Kidney (tissue), 22 donors: ENCODE measurements at places on chromosomes 5 and 9. TPM values are rescaled to one million over a fixed set of nuclear protein-coding genes. Genes with fewer than 3 reads are reported as not detected.

GRCh38 chr5:135157421-135158313 is 123.6 kb upstream of the PITX1 start:
- no peaks in the 10 kb centered on the region for H3K36me3 ChIP-seq
- no peaks in the 10 kb centered on the region for H3K27me3 ChIP-seq
- no peaks in the 10 kb centered on the region for H3K4me1 ChIP-seq
- no peak overlapping the region for H3K27ac ChIP-seq

DNA sequence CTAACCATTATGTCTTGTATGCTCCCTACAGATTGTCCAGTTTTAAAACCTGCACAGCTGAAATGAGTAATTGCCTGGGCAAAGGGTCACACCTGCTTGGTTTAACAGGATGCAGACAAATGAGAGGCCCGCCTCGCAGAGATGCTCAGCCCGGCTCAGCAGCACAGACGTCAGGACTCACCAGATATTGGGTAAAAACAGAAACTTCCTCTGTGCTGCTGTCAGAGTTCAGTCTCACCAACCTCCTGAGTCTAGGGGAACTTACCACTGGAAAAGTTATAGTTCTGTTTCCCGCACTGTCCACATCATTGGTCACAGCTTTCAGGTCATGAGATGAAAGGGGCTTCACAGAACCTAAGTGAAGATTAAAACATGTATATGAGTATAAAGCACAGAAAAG is 152.5 kb downstream of the ESM1 start:
- no peak overlapping the region for H3K27ac ChIP-seq
- H3K27me3 ChIP-seq = no peaks in the 10 kb centered on the region
- H3K36me3 ChIP-seq = no peaks in the 10 kb centered on the region
- no peak overlapping the region for H3K4me3 ChIP-seq
- no peak for DNase-seq
- no peaks in the 10 kb centered on the region for H3K4me1 ChIP-seq

DNA sequence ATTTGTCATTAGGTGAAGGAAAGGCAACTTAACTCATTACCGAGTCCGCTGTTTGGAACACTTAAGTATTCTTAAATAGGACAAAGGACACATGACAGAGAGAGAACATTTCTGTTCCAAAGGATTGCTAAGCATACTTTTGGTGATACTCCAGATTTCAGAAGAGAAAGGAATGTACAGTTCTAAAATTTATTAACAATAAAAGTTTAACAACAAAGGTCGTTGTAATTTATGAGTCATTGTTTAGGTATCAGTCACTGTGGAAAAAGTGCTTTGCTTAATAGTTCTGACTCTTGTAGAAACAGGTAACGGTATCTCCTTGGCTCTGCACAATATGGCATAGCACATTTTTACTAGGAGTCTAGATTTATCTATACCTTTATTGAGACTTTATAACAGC is 36.3 kb upstream of the PAM start:
- peak; percentile 1 for DNase-seq
- no peak overlapping the region for H3K27ac ChIP-seq
- H3K27me3 ChIP-seq = no peaks in the 10 kb centered on the region
- no peak overlapping the region for H3K4me3 ChIP-seq
- peaks cover 5% of the 10 kb centered on the region for H3K4me1 ChIP-seq

GRCh38 chr9:133332381-133332730 is 3.6 kb downstream of the SURF6 start:
- peak; percentile 76 for DNase-seq
- H3K27ac ChIP-seq = no peak overlapping the region
- H3K27me3 ChIP-seq = no peaks in the 10 kb centered on the region

DNA sequence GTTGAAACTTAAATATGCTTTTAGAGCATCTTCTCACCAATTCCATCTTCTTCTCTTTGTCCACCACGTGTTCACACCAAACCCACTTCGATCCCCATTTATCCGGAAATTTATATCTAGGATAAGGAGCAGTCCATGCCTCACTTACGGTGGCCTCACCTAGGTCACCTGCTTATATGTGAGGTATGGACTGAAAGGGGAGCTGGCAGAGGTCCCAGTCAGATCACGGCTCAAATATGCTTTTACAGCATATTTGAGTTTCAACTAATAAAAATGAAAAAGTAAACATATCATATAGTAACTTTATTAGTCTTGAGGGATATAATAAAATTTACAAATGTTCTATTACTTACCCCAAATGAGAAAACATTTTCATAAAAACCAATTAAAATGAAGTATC is 508.4 kb downstream of the CDH18 start:
- no peak overlapping the region for H3K27ac ChIP-seq
- no peak for DNase-seq
- H3K4me3 ChIP-seq = no peak overlapping the region
- H3K27me3 ChIP-seq = no peaks in the 10 kb centered on the region
- H3K4me1 ChIP-seq = no peaks in the 10 kb centered on the region

DNA sequence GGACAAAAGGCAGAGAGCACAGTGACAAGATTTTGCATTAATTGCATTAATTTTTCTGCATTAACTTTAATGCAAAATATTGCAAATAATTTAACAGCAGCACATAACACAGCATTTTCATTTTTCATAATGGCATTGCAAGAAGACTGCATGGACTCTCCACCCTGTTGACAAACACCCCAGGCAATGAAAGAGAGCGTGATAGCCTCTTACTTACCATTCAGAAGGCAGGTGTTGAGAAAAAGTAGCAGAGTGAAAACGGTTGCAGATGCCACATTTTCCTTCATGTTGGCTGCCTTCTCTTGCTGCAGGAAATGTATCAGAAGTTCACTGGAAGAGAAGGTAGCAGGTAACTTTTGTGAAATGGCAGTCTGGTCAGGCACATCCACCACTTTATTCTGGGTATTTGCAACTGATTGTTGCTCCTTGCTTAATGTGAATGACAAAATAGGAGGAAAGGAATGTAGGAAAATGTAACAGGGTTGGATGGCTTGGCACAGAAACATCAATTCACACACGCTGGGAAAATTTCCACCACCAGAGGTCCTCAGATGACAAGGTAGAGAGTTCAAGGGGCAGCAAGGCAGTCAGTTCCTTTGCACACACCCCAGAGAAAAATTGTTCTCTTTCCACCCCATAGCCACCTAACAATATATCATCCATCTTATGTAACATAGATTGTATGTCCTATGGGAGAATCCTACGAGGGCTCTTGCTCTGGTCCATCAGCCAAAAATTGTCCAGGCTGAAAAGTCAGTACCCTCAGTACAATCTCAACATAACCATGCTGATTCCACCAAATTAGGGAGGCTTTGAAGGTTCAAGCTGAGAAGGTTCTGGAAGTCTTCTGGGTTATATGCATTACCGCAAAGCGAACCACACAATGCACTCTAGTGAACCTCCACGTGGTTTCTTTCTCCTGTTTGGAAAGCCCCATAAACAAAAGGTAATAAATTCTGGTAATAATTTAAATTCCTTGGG is 41.9 kb upstream of the AGXT2 start:
- H3K36me3 ChIP-seq = no peaks in the 10 kb centered on the region
- no peak overlapping the region for H3K27ac ChIP-seq
- H3K4me3 ChIP-seq = no peak overlapping the region
- peak; percentile 54 for DNase-seq

DNA sequence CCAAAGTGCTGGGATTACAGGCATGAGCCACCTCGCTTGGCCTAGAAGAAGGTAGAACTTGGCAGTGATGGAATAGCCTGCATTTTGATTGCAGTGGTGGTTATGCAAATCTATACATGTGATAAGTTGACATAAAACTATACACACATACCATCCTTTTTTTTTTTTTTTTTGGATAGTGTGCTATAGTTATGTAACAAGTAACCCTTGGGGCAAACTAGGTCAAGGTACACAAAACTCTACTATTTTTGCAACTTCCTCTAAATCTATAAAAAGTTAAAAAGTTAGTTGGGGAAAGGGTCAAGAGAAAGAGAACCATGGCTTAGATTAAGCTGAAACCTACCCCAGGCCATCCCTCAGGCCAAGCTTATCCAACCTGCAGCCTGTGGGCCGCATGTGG is 11.1 kb downstream of the TRIM14 start:
- H3K27me3 ChIP-seq = no peaks in the 10 kb centered on the region
- no peak overlapping the region for H3K27ac ChIP-seq
- H3K4me1 ChIP-seq = no peaks in the 10 kb centered on the region
- H3K4me3 ChIP-seq = no peak overlapping the region
- no peaks in the 10 kb centered on the region for H3K36me3 ChIP-seq

- H3K4me3 ChIP-seq = no peak overlapping the region
- no peaks in the 10 kb centered on the region for H3K36me3 ChIP-seq
- no peaks in the 10 kb centered on the region for H3K27me3 ChIP-seq
- no peak overlapping the region for H3K27ac ChIP-seq
- no peaks in the 10 kb centered on the region for H3K4me1 ChIP-seq
Measured at GRCh38 chr5:120678279-120678678, 214.2 kb downstream of the PRR16 start.

DNA sequence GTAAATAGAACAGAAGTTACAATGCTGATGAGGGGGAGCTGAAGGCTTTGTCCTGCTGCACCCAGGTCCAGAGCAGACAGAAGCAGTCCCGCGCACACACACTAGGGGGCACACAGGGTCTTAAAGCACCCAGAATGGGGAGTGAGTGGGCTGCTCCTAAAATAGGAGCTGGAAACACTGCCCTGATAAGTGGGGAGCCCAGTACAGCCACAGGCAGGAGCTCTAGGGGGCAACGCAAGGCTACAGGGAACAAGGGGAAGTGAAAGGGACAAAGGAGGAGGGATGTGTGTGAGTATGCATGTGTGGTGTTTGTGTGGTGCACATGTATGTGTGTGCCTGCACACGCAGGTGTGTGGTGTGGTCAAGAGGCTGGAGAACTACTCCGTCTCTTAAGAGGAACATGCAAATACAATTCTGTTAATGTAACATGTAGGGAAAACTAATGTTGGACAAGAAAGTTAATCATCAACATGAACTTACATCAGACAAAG is 191.5 kb downstream of the ROR2 start:
- H3K27me3 ChIP-seq = no peaks in the 10 kb centered on the region
- no peaks in the 10 kb centered on the region for H3K36me3 ChIP-seq

DNA sequence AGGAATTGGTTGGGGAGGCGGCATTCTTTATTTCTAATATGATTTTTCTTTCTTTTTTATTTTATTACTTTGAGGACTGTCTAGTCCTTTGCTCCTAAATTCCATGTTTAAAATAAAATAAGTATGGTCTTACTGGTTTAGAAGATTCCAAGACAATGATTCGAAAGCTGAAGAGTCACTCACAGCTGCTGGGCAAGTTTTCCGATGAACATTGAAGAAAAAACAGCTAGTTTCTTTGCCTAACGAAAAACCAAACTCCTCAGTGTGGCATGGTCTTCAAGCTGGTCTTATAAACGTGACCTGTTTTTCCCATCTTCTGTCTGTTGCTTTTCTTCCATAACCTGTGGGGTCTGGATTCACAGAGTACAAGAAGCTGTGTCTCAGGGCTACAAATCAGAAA is 25.1 kb downstream of the ZNF474 start:
- no peak overlapping the region for H3K4me3 ChIP-seq
- no peaks in the 10 kb centered on the region for H3K27me3 ChIP-seq
- H3K27ac ChIP-seq = no peak overlapping the region
- no peaks in the 10 kb centered on the region for H3K36me3 ChIP-seq
- DNase-seq = no peak

DNA sequence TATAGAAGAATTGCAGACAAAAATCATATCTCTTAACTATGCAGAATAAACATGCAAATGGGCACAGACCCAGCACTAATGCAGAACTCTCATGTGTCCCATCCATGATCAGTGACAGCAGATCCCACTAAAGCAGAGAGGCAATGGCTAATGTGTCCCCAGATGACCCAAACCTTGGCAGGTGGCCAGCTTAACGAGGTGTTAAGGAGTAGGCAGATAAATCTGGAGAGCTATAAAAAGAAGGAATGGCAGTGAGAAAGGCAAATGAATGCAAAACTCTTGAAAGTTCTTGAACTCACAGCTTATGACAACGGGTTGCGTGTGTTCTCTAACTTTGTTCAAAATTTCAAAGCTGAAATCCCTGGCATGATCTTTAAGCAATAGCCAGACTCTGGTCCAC is 265.4 kb downstream of the RASEF start:
- H3K4me1 ChIP-seq = no peaks in the 10 kb centered on the region
- H3K4me3 ChIP-seq = no peak overlapping the region
- H3K27me3 ChIP-seq = no peaks in the 10 kb centered on the region
- no peaks in the 10 kb centered on the region for H3K36me3 ChIP-seq
- no peak overlapping the region for H3K27ac ChIP-seq

- no peaks in the 10 kb centered on the region for H3K27me3 ChIP-seq
- H3K27ac ChIP-seq = no peak overlapping the region
- no peaks in the 10 kb centered on the region for H3K36me3 ChIP-seq
- H3K4me3 ChIP-seq = no peak overlapping the region
- H3K4me1 ChIP-seq = no peaks in the 10 kb centered on the region
- DNase-seq = no peak
Measured at GRCh38 chr5:175671013-175671412, 13.1 kb downstream of the HRH2 start.

DNA sequence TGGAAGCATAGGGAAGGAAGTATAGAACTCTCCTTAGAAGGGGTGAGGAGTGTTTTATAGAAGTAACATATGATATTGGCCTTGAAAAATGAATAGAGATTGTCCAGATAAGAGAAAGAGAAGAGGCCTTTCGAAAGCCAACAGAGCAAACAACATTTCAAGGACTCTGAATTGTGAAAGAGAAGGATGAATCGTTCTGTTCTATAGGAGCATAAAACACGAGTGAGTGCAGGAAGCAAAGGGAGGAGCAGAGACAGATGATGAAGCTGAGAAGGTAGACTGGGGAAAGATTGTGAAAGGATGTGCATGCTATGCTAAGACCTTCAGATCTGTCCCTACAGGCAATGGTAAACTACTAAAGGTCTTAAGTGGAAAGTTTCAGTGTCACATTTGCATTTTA is 271.0 kb downstream of the TMEM161B start:
- DNase-seq = no peak
- no peak overlapping the region for H3K27ac ChIP-seq
- no peaks in the 10 kb centered on the region for H3K4me1 ChIP-seq
- no peak overlapping the region for H3K4me3 ChIP-seq

DNA sequence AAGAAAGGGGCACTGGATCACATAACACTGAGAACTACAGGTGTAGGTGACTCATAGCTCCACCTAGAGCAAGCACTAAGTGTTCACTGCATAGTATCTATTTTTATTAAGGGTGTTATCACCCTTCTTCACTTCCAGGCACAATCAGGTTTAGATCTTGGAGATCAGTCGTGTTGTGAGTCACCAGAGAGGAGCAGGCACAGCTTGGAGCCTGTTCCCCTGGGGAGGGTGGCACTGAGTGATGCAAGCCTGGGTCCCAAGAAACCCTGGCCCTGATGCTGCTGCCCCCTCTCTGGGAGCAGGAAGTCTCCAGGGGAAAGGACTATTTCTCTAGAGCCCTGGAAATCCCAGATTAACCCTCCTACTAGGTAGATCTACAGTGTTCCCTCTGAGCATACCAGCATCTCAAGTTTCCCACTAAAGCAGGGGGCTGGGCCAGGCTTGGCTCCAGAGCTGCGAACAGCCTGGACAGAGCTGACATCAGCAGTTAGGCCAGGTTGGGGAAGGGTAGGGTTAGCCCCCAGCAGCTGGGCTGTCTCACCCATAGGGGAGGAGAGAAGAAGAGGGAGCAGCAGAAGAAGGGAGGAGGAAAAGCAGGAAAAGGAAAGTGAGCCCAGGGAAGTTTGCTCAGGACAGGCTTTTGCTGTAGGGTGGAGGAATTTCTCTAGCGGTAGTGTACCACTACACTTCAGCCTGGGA is 28.1 kb upstream of the SPINK4 start:
- no peaks in the 10 kb centered on the region for H3K27me3 ChIP-seq
- no peak overlapping the region for H3K4me3 ChIP-seq
- peak; percentile 56 for DNase-seq
- H3K36me3 ChIP-seq = no peaks in the 10 kb centered on the region
- H3K4me1 ChIP-seq = no peaks in the 10 kb centered on the region

Gene TRIM14
- total RNA-seq = 26.3 TPM

Gene SPATA31D4
- not detected for total RNA-seq

Gene GALNT12
- 10.8 TPM for total RNA-seq

Gene PSD2
- total RNA-seq = 0.13 TPM

Gene TMEM215
- total RNA-seq = not detected

Gene TNFSF8
- 5.0 TPM for total RNA-seq

Gene C9orf153
- total RNA-seq = not detected
